ENCODE measurements at places on chromosomes 6 and 20. TPM values are rescaled to one million over a fixed set of nuclear protein-coding genes. Genes with fewer than 3 reads are reported as not detected.

DNA sequence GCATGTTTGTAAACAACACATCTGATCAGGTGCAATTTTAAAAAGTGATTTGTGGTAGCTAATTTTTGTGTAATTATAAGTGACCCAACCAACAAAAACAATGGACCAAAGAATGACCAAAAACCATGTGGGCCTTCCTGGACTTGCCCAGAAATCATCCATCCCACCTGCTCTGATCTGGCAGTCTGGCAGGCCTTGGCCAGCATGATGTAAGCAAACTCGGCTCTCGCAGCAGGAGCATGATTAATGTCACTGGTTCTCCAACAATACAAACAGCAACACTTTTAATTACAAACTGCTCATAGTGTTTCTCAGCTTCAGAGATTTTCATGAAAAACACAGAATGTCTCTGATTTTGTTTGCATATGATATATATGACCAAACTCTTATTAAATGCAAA is 16.1 kb downstream of the TP53INP2 start:
- no peak for DNase-seq
- no peak overlapping the region for H3K4me3 ChIP-seq
- peaks cover 19% of the 10 kb centered on the region for H3K4me1 ChIP-seq
- H3K27me3 ChIP-seq = no peaks in the 10 kb centered on the region
- H3K27ac ChIP-seq = no peak overlapping the region

- no peaks in the 10 kb centered on the region for H3K27me3 ChIP-seq
- no peak for DNase-seq
- H3K4me3 ChIP-seq = no peak overlapping the region
- no peaks in the 10 kb centered on the region for H3K4me1 ChIP-seq
- H3K27ac ChIP-seq = no peak overlapping the region
These were observed 550.2 kb downstream of the ADGRB3 start for GRCh38 chr6:69185276-69185675.

DNA sequence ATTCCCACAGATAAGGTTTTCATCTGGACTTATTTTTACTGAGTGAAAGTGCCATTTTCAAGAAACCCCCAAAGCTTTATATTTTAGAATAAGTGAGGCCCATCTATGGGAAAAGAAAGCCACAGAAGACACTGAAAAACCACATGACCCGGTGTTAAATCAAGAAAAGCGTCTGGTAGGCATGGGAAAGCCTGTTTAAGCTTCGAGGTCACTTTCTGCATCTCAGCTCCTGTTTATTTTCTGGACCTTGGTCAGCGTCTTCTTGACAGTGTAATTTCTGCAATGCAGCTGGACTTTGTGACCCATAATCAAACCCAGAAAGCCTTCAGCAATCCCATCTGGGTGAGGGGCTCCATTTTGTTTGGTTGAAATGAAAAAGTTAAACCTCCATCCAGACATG is 59.6 kb upstream of the NEDD9 start:
- H3K4me1 ChIP-seq = peaks cover 31% of the 10 kb centered on the region
- H3K4me3 ChIP-seq = no peak overlapping the region
- no peak for DNase-seq
- no peaks in the 10 kb centered on the region for H3K27me3 ChIP-seq

DNA sequence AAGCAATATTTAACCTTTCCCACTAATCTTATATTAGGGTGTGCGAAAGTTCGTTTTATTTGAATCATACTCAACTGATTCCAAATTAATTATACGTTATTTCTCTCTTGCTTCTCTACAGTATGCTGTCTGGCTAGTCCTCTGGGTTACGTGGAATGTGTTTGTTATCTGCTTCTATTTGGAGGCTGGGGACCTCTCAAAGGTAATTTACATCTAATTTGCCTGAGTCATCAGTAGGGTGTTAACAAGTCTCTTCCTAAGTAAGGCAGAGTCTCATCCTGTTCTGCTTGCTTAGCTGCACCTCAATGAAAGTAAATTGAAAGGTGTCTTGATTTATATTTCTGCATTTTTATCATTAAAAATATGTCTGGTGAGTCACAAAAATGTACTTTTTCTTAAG is 551.5 kb downstream of the NKAIN2 start:
- H3K4me1 ChIP-seq = no peaks in the 10 kb centered on the region
- no peaks in the 10 kb centered on the region for H3K36me3 ChIP-seq
- no peaks in the 10 kb centered on the region for H3K27me3 ChIP-seq
- no peak for DNase-seq
- no peak overlapping the region for H3K27ac ChIP-seq

- peak overlapping the region; percentile 81 for H3K27ac ChIP-seq
- DNase-seq = no peak
- peak overlapping the region; percentile 49 for H3K4me3 ChIP-seq
- peaks cover 13% of the 10 kb centered on the region for H3K4me1 ChIP-seq
- H3K36me3 ChIP-seq = no peaks in the 10 kb centered on the region
- no peaks in the 10 kb centered on the region for H3K27me3 ChIP-seq
These were observed 52.5 kb downstream of the SSR1 start for GRCh38 chr6:7260291-7261031.

DNA sequence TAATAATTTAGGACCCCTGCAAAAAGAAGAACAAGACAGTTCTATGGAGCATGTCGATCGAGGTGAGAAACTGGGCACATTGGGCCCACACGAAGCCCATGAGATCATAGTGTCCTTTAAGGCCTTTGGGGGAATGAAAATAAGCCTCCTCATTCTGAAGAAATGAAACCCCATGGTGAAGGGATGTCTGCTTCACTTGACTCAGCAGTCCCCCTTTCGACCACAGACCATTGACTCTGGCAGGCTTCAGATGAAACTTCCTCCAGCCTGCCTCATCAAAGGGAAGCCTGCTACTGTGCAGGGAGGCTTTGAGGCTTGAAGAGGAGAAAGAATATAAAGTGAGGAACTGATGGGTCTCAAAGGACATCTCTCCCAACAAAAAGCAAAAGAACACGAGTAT is 144.2 kb upstream of the FBXL4 start:
- H3K4me1 ChIP-seq = no peaks in the 10 kb centered on the region
- H3K27ac ChIP-seq = no peak overlapping the region
- no peak for DNase-seq
- H3K27me3 ChIP-seq = no peaks in the 10 kb centered on the region

- H3K36me3 ChIP-seq = no peaks in the 10 kb centered on the region
- H3K4me3 ChIP-seq = no peak overlapping the region
- DNase-seq = no peak
These were observed 124.5 kb upstream of the PRND start for GRCh38 chr20:4597215-4597614.

DNA sequence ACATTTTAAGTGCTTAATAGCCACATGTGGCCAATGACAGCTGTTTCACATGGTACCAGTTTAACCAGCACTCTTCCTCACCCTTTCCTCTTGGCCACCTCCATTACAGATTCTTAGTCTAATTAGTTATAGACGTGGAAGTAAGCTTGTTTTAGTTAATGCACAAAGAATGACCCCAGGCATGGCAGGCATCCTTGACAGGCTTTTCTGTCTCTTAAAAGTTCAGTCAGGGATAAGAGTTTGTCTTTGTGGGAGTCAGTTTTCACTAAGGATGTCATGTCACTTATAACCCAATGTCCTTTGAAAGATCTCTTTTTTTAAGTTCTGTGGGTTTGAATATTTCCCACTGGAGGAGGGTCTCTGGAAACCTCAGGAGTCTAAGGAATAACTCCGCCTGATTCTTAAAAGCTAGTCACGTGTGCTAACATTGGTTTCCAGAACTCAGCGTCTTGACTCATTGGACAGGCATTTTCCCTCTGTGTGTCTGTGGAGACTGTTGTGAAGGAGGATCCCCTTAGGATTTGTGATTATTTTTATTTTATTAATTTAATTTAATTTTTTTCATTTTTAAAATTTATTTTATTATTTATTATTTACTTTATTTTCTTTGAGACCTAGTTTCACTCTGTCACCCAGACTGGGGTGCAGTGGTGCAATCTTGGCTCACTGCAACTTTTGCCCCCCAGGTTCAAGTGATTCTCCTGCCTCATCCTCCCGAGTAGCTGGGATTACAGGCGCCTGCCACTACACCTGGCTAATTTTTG is 171.4 kb downstream of the ZFAND3 start:
- H3K27ac ChIP-seq = no peak overlapping the region
- peaks cover 13% of the 10 kb centered on the region for H3K4me1 ChIP-seq
- no peak overlapping the region for H3K4me3 ChIP-seq
- no peak for DNase-seq

- H3K27ac ChIP-seq = peak overlapping the region; percentile 2
- no peaks in the 10 kb centered on the region for H3K36me3 ChIP-seq
- no peak overlapping the region for H3K4me3 ChIP-seq
- H3K27me3 ChIP-seq = no peaks in the 10 kb centered on the region
These were observed 20.1 kb downstream of the B4GALT5 start for GRCh38 chr20:49693435-49694171.

DNA sequence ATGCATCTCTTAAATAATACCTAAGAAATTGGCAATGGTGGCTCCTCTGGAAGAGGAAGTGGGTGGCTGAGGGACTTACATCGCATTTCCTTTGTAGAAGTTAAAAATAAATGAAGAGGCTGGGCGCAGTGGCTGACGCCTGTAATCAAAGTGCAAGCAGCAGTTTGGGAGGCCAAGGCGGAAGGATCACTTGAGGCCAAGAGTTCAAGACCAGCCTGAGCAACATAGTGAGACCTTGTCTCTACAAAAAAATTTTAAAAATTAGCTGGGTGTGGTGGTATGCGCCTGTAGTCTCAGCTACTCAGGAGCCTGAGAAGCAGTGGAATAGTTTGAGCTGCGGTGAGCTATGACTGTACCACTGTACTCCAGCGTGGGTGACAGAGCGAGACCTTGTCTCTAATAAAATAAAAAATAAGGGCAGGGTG is 12.2 kb upstream of the NCOA3 start:
- no peaks in the 10 kb centered on the region for H3K27me3 ChIP-seq
- H3K4me3 ChIP-seq = no peak overlapping the region
- no peak for DNase-seq
- no peak overlapping the region for H3K27ac ChIP-seq
- peaks cover 34% of the 10 kb centered on the region for H3K4me1 ChIP-seq
- H3K36me3 ChIP-seq = no peaks in the 10 kb centered on the region

- H3K27me3 ChIP-seq = no peaks in the 10 kb centered on the region
- no peak overlapping the region for H3K27ac ChIP-seq
- H3K36me3 ChIP-seq = peaks cover 5% of the 10 kb centered on the region
- H3K4me3 ChIP-seq = no peak overlapping the region
- peak; percentile 42 for DNase-seq
- peaks cover 55% of the 10 kb centered on the region for H3K4me1 ChIP-seq
These were observed 96.3 kb downstream of the SPTLC3 start for GRCh38 chr20:13105039-13105438.

DNA sequence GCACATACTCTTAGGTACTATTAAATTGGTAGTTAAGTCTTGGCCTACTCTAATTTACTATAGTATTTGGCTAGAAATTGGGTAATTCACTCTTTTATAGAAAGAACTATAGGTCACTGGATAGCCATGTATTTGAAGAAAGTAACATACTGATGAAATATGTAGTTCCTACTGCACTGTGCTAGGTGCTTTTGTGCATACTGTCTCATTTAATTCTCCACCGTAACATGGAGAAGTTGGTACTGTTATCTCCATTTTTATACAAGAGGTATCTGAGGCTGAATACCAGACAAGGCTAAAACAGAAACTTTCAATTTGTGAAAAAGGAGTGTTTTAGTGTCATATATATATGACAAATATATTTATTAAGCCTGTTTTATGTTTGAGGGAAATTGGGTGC is 29.8 kb downstream of the AFDN start:
- H3K27ac ChIP-seq = no peak overlapping the region
- peaks cover 44% of the 10 kb centered on the region for H3K4me1 ChIP-seq
- H3K27me3 ChIP-seq = no peaks in the 10 kb centered on the region
- no peaks in the 10 kb centered on the region for H3K36me3 ChIP-seq
- H3K4me3 ChIP-seq = no peak overlapping the region
- DNase-seq = no peak

Gene EEF1A2
- 32.0 TPM for total RNA-seq

Gene MARCKS
- total RNA-seq = 153 TPM

Gene SLC22A16
- not detected for total RNA-seq

Gene TMC2
- total RNA-seq = not detected

Gene MCM9
- 14.4 TPM for total RNA-seq

Gene JPH2
- 10.5 TPM for total RNA-seq

Gene MAP1LC3A
- 0.95 TPM for total RNA-seq

Gene RSPH4A
- 0.20 TPM for total RNA-seq

All from Caco-2 (cell line).